ENCODE measurements at places on chromosomes 2 and 18.

DNA sequence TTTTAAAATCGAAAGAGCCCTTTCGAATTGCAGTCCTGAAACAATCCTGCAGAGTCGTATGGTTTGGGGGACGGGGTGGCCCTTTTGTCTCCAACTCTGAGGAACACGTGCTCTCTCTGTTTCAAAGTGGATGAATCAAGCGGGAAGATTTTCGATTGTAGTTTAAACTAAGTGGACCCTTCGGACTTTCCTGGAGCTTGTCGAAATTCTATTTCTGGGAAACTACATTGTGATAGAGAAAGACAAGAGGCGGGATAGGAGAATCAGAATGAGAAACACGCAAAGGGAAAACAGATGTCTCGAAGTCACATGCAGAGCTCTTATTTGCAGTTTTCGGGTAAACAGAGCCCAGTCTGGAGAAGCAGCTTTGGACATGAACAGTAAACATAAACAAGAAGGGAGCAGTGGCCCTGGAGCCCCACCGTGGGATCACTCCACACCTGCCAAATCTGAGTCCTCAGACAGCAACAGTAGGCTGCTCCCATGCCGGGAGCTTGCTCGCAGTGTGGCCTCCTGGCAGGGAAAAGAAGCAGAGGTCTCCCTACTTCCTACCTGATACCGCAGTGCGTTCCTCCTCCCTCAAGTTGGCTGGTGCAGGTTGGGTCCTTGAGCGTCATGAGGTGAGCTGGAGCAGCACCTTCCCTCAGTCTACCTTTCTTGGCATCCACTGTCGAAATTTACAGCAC lies 202.4 kb downstream of the SLC4A3 start:
- DNase-seq = no peak

- no peak for DNase-seq
Measured at GRCh38 chr18:61606068-61606660, 272.9 kb downstream of the CDH20 start.

DNA sequence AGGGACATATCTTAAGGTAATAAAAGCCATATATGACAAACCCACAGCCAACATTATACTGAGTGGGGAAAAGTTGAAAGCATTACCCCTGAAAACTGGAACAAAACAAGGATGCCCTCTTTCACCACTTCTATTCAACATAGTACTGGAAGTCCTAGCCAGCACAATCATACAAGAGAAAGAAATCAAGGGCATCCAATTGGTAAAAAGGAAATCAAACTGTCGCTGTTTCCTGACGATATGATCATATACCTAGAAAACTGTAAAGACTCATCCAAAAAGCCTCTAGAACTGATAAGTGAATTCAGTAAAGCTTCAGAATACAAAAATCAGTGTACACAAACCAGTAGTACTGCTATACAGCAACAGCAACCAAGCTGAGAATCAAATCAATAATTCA lies 53.8 kb upstream of the PSME4 start:
- no peak for DNase-seq

DNA sequence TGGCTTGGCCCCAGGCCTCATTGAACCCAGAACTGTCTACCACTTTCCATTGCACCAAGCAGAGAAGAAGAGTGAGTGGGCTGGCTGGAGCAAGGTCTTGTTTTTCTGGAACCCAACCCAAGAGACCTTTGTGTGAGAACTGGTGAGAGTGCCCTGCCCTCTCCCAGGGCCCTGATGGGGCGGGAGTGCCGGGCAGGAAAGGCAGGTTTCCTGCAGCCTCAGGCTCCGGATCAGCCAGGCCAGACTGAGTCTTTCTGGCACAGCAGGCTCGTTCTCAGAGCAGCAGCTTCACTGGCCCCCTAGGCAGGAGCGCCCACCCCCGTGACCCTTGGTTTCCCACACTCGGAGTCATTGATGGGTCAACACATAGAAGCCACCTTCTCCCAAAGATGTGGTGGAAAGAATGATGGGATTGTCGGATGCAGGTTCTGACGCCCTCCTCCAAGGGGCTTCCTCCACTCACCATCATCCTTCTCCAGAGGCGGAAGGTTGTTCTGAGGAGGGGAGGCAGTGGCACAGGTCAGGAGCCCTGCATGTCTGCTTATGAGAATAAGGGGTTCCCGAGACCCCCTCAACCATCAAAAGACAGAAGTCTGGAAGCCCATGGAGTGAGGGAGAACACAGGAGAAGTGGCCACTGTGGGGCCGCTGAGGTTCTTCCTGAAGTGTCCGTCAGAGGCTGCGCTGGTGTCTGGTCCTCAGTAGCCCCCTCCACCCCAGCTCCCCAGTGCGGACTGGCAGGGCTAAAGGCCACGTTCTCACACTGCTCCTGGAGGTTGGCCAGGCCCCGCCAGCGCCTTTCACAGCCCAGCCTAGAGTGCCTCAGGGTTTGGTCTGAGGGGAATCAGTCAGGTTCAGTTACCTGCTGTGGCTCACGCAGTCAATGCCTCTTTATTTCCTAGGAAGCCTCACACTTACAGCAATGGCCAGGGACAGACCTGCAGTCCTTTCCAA lies 62.8 kb upstream of the LAPTM4A start:
- DNase-seq = no peak

DNA sequence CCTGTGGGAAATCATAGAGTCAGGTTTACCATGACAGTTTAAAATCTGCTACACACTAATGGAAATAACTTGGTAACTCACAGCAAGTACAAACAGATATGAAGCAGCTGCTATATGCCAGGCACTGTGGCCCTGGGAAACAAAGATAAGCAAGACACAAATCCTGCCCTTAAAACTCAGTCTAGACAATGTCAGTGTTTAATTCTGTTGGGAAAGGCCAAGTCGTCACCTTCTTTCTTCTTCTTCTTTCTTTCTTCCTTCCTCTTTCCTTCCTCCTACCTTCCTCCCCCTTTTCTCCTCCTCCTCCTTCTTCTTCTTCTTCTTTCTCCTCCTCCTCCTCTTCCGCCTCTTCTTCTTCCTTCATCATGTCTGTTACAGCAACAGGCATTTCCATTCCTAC lies 26.8 kb downstream of the PLEK start:
- DNase-seq = no peak

- DNase-seq = no peak
Measured at GRCh38 chr2:11387100-11387390, 42.6 kb upstream of the ROCK2 start.

GRCh38 chr2:70440621-70441020 lies 113.0 kb downstream of the TGFA start:
- DNase-seq = no peak

GRCh38 chr18:56637711-56638231 lies 621 bp downstream of the TXNL1 start:
- DNase-seq = no peak

GRCh38 chr18:44229693-44230108 lies 451.0 kb upstream of the SETBP1 start:
- DNase-seq = peak; percentile 72

DNA sequence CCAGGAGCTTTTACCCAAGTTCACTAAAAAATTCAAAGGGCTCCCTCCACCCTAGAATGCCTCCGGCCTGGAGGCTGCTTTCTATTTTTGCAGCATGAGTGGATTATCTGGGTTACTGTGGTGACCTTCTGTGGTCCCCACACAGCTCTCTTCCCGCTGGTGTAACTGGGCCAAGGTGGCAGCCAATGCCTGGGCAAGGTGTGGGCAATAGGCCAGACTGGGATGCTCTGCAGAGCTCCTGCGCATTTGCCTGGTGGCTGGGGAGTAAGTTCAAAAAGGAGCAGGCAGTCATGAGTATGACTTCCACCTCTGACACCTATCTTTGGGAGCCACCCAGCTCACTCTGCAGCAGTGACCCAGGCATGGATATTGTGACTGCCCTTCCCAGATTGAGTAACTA lies 130.5 kb upstream of the SPRED2 start:
- DNase-seq = no peak

DNA sequence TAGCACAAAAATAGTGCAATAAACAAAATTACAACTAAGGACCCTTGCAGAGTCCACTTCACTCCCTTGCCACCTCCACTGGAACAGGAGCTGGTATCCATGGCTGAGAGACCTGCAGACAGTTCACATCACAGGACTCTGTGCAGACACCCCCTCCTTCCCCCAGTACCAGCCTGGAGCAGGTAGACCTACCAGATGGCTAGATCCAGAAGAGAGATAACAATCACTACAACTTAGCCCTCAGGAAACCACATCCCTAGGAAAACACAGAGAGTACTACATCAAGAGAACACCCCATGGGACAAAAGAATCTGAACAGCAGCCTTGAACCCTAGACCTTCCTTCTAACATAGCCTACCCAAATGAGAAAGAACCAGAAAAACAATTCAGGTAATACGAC lies 49.8 kb downstream of the FBXO15 start:
- DNase-seq = no peak
